Fibroblast of skin of right quadriceps (primary cell): ENCODE measurements at places on chromosomes 4 and X.

DNA sequence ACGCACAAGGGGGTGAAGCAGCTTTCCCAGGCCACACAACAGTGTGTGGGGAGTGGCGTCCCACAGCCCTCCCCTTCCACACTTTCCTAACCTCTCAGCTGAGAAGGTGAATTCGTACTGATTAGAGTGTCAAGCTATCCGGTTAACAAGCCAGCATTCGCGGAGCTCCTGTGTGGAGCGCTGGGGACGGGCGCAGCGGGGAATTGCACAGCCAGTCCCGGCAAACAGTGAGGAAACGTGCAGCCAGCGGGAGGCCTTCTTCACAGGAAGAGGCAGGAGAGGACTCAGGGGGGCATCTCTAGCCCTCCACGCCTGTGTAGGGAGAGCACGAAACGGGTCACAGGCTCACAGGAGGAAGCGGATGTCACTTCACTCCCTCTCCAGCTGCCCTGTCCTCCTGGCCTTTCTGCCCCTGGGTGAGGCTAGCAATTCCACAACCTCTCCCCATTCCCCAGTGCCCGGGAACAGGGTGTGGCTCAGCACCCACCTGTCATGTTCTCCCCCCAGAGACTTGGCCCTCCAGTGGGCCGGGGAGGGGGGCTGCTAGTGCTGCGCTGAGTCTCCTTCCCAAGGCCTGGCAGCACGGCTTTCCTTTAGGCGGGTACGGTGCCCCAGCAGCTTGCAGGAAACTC lies 117.3 kb downstream of the CPZ start:
- DNase-seq, result no peak

DNA sequence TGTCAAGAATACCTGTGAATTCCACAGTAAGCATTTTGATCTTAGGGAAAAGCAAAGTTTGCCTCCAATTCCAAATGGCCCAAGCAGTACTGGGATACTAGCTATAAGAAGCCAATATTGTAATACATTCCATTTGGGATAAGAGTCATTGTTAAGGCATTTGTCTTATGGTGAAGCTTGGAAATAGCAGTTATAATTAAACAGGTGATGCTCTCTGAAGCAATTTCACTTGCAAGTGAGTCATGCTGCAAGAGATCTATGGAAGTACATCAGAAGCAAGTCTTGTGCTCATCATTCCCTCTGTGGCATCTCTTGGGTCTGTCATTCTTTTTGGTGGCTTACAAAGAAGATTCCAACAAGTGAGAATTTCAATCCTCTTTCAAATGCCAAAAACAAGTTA lies 386.4 kb upstream of the RPS6KA3 start:
- DNase-seq, result peak; percentile 20

- peak; percentile 68 for DNase-seq
These were observed 296.1 kb upstream of the UGT8 start for GRCh38 chr4:114302472-114302871.

- no peak for DNase-seq
These were observed 133.2 kb downstream of the ENOX2 start for GRCh38 chrX:130769835-130770234.

DNA sequence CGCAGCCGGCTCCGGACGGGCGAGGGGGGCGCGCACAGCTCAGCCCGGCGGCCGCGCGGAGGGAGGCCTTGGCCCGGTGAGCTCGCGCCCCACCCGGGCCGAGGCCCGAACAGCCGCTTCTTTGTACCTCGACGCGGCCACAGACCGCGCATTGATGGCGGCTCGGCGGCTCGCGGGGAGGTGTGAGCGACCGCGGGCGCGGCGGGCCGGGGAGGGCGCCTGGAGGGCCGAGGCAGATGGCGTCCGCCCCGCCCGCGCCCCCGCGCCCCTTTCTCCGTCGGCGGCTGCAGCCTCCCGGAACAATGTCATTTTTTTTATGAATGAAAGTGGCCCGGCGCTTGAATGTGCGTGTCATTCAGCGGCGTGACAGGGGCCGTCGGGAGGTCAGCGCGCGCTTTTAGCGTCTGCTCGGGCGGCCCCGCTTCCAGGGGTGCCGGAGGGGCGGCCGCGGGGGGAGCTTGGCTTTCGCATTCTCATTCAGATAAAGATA lies 1.8 kb downstream of the FGFR3 start:
- no peak for DNase-seq

DNA sequence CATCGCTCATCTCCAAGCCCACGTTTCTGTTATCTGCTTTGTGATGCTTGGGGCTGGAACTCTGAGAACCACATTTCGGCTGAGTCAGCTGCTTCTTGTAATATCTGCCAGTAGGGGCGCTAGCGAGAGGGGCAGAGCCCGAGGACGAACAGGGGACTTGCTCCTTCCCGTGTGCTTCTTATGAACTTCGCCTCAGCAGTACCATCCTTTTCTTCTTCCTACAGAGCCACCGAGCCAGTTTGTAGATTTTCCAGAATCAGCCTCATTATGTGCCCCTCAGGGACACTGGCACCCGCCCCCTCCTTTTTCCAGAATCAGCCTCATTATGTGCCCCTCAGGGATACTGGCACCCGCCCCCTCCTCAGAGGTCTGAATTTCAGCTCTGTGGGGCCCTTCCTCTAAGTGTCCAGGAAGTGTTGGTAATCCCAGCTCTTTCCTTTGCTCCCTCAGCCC lies 441.7 kb upstream of the RASGEF1B start:
- peak; percentile 48 for DNase-seq

DNA sequence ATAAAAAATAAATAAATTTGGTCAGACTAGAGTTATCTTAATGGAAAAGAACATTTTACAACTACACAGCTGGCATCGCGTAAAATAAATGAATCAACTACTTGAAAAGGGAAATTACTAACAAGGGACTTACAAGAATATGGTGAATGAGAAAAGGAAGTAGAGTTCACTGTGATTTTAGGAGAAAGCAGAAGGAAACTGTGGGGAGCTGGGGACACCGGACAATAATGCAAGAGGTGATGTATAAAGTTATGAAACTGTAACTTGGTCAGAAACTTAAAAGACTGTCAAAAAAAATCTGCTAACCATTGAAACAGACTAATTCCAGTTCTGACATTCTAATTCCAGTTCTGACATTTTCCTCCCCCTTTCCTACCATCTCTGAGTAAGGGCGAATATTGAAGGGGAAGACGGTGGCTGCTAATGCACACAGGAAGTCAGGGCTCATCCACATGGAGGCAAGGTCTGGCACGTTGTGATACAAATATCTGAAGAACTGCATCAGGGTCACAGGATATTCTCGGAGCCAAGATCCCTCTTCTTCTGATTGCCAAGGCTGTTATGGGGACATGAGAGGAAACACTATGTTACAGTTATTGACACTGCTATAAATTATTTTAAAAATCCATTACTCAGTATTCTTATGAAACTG lies 170.5 kb downstream of the CDS1 start:
- DNase-seq, result no peak

DNA sequence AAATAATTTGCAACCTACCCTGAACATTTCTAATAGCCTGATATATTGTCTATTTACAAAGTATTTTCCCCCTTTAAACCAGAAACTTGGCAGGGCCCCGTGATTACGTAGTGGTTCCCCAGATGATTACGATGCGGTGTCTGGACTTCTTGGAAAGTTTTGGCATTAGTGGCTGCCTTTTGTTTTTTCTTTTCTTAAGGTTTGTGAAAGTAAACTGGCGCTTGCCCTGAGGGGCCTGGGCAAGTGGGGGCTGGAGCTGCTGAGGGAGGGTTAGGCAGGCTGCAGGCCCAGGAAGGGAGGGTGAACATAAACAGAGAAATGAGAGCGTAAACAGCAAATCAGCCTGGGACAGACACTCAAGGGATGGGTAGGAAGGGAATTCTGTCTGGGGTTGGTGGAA lies 123.6 kb upstream of the MSX1 start:
- peak; percentile 27 for DNase-seq

- no peak for DNase-seq
These were observed 94.4 kb downstream of the NPNT start for GRCh38 chr4:105989485-105990242.

- DNase-seq, result no peak
These were observed 18.9 kb upstream of the SEPTIN11 start for GRCh38 chr4:76930685-76931084.

DNA sequence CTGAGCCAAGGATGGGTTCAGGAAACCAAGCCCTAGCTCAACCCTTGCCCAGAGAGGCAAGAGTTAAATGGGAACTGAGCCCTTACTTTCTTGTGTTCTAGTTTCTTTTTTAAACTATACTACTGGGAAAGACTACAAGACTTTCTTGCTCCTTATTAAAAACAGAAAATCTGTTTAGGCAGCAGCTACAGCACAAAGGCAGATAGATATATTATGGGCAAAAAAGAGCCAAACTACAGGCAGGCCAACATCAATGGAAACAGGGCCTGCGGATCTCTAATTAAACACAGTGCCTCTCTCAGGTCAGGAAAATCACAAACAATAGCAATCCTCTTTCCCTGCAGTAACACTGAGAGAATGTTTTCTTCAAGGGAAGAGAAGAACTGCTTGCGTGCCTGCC lies 226.0 kb downstream of the LDB2 start:
- no peak for DNase-seq

DNA sequence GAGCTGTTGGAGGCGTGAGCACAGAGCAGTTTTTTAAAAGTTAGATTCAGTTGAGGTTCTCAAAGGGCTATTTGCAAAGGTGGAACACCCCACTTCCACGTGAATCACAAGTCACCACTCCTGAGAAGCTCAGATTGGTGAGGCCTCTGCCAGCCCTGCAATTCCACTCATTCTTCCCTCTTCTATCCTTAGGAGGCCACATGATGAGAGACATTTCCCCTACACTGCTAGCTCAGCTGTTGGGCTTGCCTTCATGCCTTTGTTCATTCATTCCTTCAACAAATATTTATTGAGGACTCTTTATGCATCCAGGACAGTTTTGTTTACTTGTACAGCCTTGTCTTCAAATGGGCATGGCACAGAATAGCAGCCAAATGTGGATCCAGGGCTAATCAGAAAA lies 3.7 kb downstream of the SRPX2 start:
- DNase-seq, result no peak

GRCh38 chr4:108405586-108405985 lies 214.8 kb upstream of the RPL34 start:
- no peak for DNase-seq

- no peak for DNase-seq
These were observed 8.3 kb upstream of the EDA start for GRCh38 chrX:69607616-69608015.

GRCh38 chr4:124555959-124556358 lies 156.6 kb downstream of the ANKRD50 start:
- no peak for DNase-seq

- DNase-seq, result peak; percentile 22
These were observed 48.3 kb upstream of the WDR1 start for GRCh38 chr4:10164877-10165283.

DNA sequence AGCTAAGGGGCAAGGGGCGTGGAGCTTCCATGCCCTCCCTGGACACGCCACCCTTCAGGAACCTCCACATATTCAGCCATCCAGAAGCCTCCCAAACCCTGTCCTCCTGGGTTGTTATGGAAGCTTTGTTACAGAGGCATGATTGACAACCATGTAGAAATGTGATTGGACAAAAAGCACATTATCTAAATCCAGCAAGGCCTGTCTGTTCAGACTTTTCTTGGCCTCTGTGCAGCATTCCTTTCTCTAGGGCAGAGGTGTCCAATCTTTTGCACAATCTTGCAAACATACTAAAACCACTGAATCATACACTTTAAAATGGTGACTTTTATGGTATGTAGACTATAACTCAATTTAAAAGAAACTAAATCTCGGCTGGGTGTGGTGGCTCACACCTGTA lies 12.7 kb downstream of the STEEP1 start:
- peak; percentile 42 for DNase-seq
